Cardiac muscle cell (in vitro differentiated cells and primary cell): ENCODE measurements at places on chromosomes 7 and 10.

DNA sequence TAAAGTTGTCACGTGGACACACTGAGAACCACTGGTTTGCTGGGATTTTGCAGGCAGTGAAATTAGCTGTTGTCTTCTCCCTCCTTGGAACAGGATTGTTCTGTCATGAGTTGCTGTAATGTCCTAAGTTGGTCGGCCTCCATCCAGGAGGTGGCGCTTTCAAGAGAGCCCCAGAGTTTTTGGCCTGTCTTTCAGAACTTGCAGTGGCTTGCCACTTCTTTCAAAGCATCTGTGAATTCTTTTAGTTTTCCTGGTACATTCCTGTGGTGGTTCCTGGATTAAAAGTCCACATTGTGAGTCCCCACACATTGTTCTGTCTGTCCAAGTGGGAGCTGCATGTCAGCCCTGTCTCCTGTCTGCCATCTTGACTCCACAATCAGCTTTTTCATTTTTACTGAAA is 133.8 kb downstream of the PON1 start:
- no peak for DNase-seq

DNA sequence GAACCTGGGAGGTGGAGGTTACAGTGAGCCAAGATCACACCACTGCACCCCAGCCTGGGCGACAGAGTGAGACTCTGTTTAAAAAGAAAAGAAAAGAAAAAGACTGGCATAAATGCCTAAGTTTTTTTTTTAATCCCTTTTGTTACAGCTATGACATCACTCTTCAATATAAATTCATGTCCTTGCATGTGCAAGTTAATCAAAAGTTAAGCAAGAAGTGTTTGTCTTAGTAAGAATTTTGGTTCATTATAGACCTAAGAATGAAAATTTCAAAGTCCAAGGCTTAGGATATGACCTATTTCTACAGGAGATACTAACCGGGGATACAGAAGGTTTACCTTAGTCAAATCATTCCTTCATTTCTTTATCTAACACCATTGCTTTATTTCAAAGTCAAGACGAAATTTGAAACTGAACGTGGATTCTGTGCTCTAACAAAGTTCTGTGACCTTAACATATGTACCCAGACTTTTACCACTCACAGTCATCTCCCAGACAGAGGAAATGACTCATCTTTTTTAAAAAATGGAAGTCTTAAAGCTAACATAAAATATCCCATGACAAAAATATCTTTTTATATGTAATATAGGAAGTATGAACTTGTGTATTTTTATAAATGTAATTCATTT is 29.3 kb upstream of the ITGB8 start:
- no peak for DNase-seq

- no peak for DNase-seq
These were observed 207.8 kb downstream of the TAX1BP1 start for GRCh38 chr7:27947586-27948278.

DNA sequence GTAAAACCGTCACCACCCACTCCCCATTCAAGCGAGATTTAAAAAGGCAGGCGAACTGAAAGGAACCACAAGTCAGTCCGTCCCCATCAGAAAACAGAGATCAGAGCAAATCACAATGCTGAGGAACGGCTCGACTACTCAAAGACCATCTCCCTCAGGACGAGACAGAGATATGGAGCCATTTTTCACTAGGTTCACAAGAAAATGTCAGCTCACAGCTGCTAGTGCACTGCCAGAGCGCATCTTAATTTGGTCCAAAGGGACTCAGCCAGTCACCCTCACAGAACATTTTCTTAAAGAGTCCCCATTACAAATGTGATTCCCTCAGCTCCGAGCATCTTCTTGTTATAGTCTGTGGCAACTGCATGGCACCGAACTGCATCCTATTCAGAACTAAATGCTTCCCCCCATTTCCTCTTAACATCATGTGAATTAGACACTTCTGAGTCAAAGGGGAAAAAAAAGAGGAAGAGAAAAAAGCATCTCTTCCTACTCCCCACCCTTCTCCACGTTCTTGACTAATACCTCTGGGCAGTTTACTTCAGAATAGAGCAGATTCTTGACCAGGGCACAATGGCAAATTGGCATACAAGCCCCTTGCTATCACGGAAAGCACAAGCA is 683.9 kb downstream of the MAGI2 start:
- DNase-seq: peak; percentile 18

DNA sequence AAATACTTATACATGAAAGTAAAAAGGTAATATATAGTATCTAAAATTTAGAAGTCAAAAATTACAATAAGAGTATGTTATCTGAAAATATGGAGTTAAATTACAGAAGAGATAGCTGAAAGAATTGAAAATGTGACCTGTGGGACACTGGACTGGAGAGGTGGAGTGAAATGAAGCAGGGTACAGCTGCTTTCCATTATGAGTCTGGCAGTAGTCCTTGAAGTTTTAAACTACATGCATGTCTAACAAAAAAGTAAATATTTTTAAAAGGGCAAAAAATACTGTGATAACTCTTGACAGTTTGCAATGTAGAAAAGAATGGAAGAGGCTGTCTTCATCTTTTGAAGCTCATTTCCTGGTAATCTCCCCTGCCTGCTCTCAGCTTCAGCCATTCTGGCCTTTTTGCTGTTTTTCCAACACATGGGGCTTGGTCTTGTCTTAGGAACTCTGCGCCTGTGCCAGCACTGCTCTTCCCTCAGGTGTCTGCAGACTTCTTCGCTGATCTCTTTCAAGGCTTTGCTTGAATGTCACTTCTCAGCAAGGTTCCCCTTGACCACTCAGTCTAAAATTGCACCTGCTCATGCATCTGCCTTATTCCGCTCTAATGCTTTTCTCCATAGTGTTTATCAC is 36.9 kb downstream of the PTPRZ1 start:
- DNase-seq: no peak

DNA sequence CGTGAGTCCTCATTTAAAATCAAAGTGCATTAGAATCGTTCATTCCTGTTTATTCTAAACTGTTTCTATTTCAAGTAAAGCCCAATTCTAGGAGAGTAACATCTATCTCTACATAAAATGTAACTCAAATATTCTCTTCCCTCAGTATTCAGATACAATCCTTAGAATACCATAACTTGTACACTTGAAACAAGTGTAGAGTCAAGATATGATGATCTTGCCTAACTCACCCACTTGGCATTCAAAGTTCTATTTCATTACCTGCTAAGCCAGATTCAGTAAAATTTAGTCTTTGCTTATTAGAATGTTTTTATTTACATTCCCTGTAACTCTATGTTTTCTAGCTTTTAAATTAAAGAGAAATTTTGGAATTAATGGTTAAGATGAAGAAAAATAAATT is 31.6 kb downstream of the PRPS1L1 start:
- no peak for DNase-seq

- no peak for DNase-seq
These were observed 50.0 kb upstream of the MTPN start for GRCh38 chr7:136027160-136027559.

DNA sequence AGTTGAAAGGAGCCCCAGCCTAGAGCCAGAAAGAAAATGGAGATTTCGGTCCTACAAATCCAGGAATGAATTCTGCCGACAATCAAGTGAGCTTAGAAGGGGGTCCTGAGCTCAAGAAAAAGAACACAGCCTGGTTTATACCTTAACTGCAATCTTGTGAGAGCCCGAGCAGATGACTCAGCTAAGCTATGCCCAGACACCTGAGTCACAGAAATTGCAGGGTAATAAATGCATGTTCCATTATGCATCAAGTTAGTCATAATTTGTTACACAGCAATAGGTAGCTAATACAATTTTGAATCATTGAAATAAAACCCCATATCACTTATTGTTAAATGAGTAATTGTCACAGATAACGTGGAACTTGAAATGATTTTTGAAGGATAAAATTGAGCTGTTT is 111.8 kb upstream of the FOXP2 start:
- DNase-seq: no peak

- no peak for DNase-seq
These were observed 219.1 kb downstream of the VTI1A start for GRCh38 chr10:112666094-112666493.

DNA sequence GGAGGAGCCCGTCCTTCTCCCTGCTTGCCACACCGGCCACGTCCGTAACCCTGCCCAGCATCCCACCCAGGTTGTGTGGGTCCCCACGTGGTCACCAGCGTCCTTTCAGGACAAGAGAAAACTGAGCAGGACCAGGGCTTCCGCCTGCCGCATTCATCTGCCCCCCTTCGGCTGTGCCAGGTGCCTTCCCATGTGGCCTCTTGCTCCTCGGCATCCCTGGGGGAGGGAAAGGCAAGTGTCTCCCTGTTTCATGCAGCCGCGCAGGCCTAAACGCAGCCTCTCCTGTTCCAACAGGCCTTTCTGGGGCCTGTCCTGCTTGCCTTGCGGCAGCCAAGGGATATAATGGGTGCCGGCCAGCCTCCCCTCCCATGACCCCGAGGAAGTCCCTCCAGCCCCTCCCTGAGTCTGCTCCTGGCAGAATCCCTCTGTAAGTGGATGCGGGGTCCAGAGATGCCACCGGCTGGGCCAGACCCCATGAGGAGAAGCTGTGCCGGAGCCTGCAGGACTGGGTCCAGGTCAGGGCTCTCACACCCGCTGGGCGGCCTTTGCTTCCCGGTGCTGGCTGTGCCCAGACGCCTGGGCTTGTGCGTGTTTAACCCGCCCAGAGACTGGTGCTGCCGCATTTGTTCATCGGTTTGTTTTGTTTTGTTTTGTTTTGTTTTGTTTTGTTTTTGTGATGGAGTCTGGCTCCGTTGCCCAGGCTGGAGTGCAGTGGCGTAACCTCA is 23.1 kb downstream of the SHH start:
- no peak for DNase-seq

- DNase-seq: no peak
These were observed 48.3 kb downstream of the ADK start for GRCh38 chr10:74199315-74199714.

DNA sequence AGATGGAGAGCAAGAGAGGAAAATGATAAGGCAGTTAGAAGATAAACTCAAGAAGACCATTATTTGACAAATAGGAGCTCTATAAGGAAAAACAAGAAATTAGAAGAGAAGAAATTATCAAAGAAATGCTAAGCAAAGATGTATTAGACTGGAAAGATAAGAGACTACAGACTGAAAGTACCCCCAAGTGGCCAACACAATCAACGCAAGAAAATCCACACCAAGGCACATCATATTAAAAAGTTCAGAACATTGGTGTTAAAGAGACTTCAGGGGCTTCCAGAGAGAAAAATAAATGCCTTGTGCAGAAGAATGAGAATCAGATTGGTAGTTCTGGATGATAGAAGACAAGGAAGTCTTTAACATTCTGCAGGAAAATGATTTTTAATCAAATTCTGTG is 46.0 kb downstream of the SH2D4B start:
- DNase-seq: no peak

- DNase-seq: peak; percentile 47
These were observed 10.9 kb downstream of the SEC31B start for GRCh38 chr10:100508691-100509150.

DNA sequence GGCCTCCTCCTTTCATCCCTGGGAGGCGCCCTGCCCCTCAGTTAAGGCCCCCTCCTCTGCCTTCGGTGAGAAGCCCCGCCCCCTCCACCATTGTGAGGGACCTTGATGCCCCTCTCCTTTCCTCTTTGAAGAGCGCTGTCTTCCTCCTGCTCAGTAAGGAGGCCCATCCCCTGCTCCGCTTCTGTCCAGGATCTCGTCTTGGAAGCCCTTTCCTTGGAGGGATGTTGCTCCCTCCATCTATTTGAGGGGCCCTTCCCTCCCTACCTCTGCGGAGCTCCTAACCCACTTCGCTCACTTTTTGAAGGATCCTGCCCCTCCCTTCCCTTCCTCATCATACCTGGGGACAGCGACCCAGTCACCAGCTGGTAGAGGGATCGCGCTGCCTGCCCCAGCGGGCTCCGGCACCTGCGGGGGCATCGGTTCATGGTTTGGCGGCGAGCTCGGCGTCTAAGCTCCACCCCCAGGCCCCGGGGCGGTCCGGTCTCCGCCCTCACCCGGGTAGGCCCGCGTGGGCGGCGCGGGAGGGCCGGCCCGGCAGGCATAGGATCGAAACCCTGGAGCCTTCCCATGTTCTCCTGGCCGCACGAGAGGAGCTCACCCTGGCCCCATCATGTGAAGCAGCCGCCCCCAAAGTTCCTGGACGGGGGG is 4.1 kb downstream of the KCNIP2 start:
- peak; percentile 56 for DNase-seq

DNA sequence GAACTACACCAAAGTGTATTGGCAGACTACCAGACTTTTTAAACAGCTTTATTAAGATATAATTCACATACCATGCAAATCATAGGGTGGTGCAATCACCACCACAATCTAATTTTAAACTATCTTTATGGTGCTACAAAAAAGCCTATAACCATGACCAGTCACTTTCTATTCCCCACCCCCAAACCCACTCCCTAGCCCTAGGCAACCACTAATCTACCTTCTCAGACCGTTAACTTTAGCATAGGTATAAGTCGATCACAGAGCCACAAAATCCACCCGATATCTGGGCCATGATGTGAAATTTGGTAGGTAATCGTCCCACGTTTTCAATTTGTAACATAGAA is 536 bp upstream of the POM121 start:
- no peak for DNase-seq

- no peak for DNase-seq
These were observed 62.3 kb downstream of the TFPI2 start for GRCh38 chr7:93828260-93828659.

GRCh38 chr10:99470327-99470726 is 39.9 kb upstream of the GOT1 start:
- no peak for DNase-seq

DNA sequence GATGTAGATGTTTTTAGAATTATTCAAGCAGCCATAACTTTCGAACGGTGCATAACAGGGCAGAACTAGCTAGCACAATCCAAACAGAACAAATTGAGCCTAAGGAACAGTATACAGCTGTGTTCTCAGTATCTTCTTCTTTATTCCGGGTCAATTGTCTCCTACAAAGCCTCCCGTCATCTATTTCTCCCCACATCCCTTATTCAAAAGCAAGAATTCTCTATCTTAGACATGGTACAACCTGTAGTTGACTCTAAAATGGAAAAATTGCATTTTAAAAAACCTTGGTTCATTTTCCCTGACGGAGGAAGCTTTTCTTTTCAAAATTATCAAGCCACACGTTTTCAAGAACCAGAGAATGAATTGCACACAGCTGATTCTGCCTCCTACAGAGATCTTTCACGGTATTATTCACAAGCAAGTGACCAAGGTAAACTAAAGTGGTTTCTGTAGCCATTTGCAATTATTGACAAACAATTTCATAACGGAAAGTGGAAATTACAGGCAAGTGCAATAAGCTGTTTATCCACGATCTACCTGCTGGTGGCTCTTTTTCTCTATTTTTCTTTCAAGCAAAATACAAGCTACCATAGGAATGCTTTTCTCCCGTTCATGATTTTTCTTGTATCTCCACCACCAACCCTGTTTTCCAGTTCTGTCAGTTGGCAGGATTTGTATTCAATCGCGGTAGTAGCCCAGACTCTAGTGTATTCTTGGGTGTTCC is 2.3 kb downstream of the GRM8 start:
- DNase-seq: no peak

DNA sequence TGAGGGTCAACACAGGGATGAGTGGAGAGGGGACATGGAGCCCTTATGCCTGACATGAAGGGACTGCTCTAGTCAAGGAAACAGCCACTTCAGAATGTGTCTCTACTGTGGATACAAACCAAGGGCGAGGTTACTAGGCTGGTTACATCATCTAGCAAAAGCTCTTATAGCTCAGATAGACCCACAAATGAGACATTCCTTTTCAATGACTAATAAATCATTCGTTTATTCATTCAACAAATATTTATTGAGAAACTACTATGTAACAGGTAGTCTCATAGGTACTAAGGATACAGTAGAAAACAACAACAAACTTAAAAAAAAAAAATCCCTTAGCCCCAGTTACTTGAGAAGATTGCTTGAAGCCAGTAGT is 219.5 kb downstream of the KIAA1217 start:
- DNase-seq: peak; percentile 48

GRCh38 chr7:131004371-131004770 is 270.4 kb upstream of the KLF14 start:
- DNase-seq: no peak

GRCh38 chr10:81978238-81978637 is 103.2 kb downstream of the NRG3 start:
- DNase-seq: peak; percentile 33
